Psoas muscle (tissue), 8 donors: ENCODE measurements at places on chromosomes 2 and 18. TPM values are rescaled to one million over a fixed set of nuclear protein-coding genes. Genes with fewer than 3 reads are reported as not detected.

DNA sequence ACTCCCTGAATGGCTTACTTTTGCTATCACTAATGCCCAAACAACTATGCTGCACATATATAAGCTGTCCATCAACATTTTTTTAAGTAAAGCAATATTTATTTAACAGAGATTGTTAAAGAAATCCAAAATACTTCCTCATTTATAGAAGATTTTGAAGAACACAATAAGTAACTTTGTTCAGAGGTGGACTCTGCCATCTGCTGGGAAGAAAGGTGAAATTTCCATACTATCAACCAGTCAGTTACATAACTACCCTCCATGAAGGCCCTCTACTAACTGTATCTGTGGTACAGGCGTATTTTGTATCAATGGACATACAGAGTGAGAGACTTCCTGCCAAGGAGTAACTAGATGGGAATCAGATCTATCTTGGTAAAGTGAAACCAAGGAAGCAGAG lies 106.0 kb downstream of the DTNB start:
- no peak for DNase-seq

DNA sequence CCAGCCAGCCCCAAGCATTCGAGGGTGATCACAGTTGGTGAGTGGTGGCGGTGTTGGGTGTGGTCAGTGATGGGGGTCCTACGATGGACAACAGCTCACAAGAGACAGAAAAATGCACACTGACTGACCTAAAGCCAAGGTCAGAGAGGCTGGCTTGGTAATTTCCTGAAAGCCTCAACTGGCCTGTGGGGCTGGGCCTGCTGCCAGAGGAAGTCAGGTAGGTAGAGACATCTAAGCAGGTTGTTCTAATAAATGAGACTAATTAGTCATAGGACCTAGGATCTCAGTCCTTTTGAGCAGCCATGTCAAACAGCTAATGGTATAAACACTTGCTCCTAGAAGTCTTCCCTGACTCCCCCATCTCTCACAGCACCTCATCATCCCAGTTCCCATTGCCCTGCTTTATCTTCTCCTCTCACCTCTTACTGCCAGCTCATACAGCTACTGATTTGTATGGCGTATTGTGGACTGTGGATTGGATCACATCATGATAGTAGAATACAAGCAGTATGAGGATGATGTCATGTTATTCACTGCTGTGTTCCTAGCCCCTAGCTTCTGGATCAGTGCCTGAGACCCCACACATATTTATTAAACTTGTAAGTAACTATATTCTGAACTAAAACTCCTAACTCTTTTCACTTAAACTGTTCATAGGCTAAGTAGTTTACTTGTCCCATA lies 262.9 kb upstream of the KLHL29 start:
- no peak for DNase-seq

GRCh38 chr2:42569116-42569711 lies 782 bp downstream of the MTA3 start:
- no peak for DNase-seq

DNA sequence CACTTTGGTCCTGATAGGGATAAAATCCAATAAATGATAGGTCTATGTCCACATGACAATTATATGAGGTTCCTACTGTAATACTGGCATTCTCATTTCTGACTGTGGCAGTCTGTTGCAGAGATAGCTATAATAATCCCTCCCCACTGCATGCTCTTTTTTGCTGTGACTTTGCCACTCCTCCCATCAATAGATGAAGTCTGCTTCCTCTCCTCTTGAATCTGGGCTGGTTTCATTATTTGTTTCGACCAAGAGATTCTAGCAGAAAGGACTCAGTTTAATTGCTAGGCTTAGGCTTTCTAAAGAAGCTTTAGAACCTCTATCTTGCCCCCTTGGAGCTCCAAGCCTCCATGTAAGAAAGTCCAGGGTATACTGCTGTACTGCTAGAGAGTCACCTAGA lies 23.3 kb upstream of the CREB1 start:
- DNase-seq, result no peak

DNA sequence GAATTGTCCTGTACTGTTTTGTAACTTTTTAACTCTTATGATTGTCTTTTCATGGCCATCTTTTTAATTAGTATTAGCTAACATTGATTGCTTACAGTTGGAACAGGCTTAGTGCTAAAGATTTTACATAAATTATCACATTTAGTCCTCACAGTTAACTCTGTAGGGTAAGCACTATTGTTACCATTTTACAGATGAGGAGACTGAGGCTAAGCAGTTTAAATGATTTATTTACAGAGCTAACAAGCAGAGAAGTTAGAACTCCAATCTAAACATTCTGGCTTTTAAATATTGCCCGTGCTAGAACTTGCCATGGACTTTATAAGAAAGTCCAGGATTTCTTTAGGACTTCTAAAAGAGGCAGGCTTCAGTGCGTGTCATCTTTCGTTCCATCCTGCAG lies 48.6 kb downstream of the EPAS1 start:
- DNase-seq, result no peak

- DNase-seq, result no peak
These were observed 12.9 kb downstream of the IER3IP1 start for GRCh38 chr18:47163241-47163640.

DNA sequence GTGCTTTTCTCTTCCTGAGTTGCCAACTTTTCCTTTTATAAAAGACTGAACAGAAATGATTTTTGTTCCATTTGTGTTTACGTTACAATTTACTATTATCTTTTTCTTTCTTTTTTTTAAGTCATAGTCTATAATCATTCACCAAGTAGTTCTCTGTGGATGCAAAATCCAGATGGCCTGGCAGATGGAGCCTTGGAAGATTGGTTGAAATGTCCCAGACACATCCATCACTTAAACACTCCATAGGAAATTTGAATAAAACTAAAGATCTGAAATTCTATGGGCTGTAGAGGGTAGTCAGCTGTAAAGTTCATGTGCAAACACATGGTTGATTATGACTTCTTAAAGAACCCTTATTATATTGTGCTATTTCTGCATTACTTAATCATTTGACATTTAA lies 164.8 kb upstream of the DOCK10 start:
- no peak for DNase-seq

DNA sequence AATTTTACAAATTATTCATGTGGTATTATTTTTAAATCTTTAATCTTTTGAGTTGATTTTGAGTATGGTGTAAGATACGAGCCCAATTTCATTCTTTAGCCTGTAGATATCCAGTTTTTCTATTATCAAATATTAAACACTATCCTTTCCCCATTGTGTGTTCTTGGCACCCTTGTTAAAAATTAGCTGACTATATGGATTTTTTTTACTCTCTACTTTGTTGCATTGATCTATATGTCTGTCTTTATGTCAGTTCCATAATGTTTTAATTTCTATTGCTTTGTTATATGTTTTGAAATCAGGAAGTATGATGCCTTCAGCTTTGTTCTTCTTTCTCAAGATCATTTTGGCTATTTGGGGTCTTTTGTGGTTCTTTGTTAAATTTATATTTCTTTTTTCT lies 80.9 kb upstream of the ZNF804A start:
- DNase-seq, result no peak

- DNase-seq, result no peak
These were observed 80.3 kb upstream of the FAM237A start for GRCh38 chr2:206561962-206562361.

- DNase-seq, result no peak
These were observed 234.1 kb downstream of the GLI2 start for GRCh38 chr2:120969613-120970355.

DNA sequence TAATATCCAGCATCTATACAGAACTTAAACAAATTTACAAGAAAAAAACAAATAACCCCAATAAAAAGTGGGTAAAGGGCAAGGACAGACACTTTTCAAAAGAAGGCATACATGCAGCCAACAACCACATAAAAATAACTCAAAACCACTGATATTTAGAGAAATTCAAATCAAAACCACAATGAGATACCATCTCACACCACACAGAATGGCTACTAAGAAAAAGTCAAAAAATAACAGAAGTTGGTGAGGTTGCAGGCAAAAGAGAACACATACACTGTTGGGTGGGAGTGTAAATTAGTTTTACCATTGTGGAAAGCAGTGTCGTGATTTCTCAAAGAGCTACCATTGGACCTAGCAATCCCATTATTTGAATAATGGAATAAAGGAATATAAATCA lies 1973.9 kb upstream of the LRRTM1 start:
- DNase-seq, result no peak

DNA sequence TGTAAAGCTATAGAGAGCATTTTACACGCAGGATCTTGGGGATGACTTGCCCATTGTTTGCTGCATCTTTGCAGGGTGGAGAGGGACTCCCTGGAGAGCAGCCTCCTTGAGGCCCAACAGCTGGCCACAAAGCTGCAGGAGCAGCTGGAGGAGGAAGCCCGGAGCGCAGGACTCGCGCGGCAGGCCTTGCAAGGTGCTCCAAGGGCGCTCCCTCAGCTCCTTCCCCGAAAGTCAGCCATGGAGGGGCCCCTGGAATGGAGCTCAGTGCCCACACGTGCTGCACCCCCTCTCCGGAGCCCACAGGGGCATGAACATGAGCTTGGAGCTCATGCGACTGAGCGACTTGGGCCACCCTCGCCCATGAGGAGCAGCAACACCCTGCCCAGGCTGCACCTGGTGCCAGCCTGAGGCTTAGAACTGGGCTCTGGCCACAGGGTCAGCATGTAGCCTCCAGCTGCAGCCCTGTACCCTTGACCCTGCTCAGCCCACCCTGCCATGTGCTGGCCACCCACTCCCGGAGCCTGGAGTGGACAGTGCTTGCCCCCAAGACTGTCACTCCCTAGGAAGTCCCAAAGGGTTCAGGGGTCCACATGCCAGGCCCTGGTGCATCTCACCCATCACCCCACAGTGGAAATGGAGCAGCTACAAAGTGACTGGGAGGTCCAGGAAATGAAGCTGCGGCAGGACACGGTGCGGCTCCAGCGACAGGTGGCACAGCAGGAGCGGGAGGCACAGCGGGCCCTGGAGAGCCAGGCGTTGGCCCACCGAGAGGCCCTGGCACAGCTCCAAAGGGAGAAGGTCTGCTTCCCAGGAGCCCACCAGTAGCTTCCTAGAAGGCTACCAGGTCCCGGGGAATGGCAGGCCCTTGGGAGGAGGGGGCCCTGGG lies 43.0 kb downstream of the CROCC2 start:
- no peak for DNase-seq

DNA sequence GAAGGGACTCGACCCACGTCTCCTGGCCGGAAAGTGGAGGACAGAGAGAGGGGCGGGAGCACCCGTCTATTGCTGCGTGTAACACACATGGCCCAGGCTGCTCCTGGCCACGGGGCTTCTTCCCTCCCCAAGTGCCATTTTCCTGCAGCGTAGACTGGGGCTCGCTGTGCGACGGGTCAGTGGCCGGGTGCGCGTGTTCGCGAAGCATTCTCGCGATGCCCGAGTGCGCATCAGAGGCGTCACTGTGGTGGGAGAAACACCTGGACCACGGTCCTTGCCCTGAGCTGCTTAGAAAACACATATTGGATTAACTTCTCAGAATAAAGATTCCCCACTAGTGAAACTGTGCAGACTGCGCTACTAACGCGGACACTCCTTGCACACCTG lies 200.8 kb downstream of the EIPR1 start:
- DNase-seq, result no peak

- no peak for DNase-seq
These were observed 104.5 kb upstream of the ZNF521 start for GRCh38 chr18:25456334-25457010.

- DNase-seq, result peak; percentile 71
These were observed at the start of gene LDLRAD4 for GRCh38 chr18:13218368-13218991. Gene LDLRAD4, plus strand, starts transcription at chr18:13218760.

- DNase-seq, result no peak
These were observed 200.5 kb downstream of the TNS1 start for GRCh38 chr2:217802266-217802665.

LAMA1 gene
- total RNA-seq, result 0.38 TPM

CFAP221 gene
- total RNA-seq, result 0.88 TPM

APCDD1 gene
- total RNA-seq, result 1.4 TPM

MFSD2B gene
- not detected for total RNA-seq
